Uterus (tissue), 4 donors: ENCODE measurements at places on chromosomes 12 and 14. TPM values are rescaled to one million over a fixed set of nuclear protein-coding genes. Genes with fewer than 3 reads are reported as not detected.

- no peak overlapping the region for H3K4me3 ChIP-seq
- H3K27me3 ChIP-seq: no peaks in the 10 kb centered on the region
- DNase-seq: no peak
- no peaks in the 10 kb centered on the region for H3K4me1 ChIP-seq
Observed at GRCh38 chr12:115049614-115050013, 365.6 kb upstream of the TBX3 start.

The SLC6A15 gene
- 6.2 TPM for total RNA-seq

- DNase-seq: no peak
- peak overlapping the region; percentile 37 for H3K27ac ChIP-seq
- H3K27me3 ChIP-seq: no peaks in the 10 kb centered on the region
- H3K4me1 ChIP-seq: no peaks in the 10 kb centered on the region
Observed at GRCh38 chr12:28958553-28959195, 190.4 kb upstream of the FAR2 start.

DNA sequence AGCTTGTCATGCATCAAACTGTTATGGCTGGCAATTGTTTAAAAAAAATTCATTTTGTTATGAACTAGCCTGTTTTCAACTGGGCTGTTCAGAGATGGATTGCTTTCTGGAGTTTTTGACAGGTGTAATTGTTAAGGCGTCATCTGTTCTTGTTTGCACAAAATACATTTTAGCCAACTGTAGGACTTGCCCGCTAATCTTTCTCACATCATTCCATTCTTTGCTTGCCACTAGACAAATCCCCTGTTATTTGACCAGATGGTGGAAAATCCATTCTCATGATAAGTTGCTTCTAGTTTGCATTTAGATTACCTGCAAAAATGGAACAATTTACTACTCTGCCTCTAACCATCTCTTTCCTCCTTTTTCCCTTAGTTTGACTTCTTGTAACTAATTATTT, 114.3 kb downstream of the NPAS3 start:
- DNase-seq: no peak
- no peak overlapping the region for H3K27ac ChIP-seq
- H3K36me3 ChIP-seq: no peaks in the 10 kb centered on the region
- no peaks in the 10 kb centered on the region for H3K27me3 ChIP-seq
- H3K4me3 ChIP-seq: no peak overlapping the region
- H3K4me1 ChIP-seq: no peaks in the 10 kb centered on the region

DNA sequence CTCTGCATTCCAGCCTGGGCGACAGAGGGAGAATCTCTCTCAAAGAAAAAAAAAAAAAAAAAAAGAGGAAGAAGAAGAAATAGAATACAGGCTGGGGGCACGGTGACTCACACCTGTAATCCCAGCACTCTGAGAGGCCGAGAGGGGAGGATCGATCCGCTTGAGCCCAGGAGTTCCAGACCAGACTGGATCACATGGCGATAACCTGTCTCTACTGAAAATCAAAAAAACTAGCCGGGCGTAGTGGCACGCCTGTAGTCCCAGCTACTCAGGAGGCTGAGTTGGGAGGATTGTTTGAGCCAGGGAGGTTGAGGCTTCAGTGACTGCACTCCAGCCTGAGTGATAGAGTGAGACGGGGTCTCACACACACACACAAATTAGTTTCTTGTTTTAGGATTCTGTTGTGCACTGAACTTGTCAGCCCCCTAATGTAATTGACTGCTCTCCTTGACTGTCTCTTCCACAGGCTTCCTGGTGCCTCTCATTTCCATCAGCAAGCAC, 963 bp upstream of the TINF2 start:
- peak overlapping the region; percentile 94 for H3K27ac ChIP-seq
- no peaks in the 10 kb centered on the region for H3K36me3 ChIP-seq
- H3K27me3 ChIP-seq: no peaks in the 10 kb centered on the region
- H3K4me1 ChIP-seq: peaks cover 21% of the 10 kb centered on the region
- H3K4me3 ChIP-seq: peak overlapping the region; percentile 51
- peak; percentile 45 for DNase-seq

- no peaks in the 10 kb centered on the region for H3K4me1 ChIP-seq
- no peak for DNase-seq
- H3K27me3 ChIP-seq: no peaks in the 10 kb centered on the region
- no peaks in the 10 kb centered on the region for H3K36me3 ChIP-seq
Observed at GRCh38 chr14:44428231-44428945, 78.7 kb downstream of the FSCB start.

The CEBPE gene
- total RNA-seq: not detected

- H3K36me3 ChIP-seq: no peaks in the 10 kb centered on the region
- no peak for DNase-seq
- H3K4me1 ChIP-seq: no peaks in the 10 kb centered on the region
- no peak overlapping the region for H3K27ac ChIP-seq
- no peaks in the 10 kb centered on the region for H3K27me3 ChIP-seq
- H3K4me3 ChIP-seq: no peak overlapping the region
Observed at GRCh38 chr12:1197264-1198018, 206.4 kb downstream of the ERC1 start.

- H3K4me1 ChIP-seq: no peaks in the 10 kb centered on the region
- no peak for DNase-seq
- H3K4me3 ChIP-seq: no peak overlapping the region
- no peaks in the 10 kb centered on the region for H3K36me3 ChIP-seq
- no peak overlapping the region for H3K27ac ChIP-seq
Observed at GRCh38 chr12:89960607-89961394, 252.2 kb upstream of the ATP2B1 start.

GRCh38 chr12:88383405-88383804, 196.9 kb downstream of the KITLG start:
- DNase-seq: no peak
- H3K27me3 ChIP-seq: no peaks in the 10 kb centered on the region
- H3K36me3 ChIP-seq: no peaks in the 10 kb centered on the region
- H3K4me3 ChIP-seq: no peak overlapping the region
- no peaks in the 10 kb centered on the region for H3K4me1 ChIP-seq
- H3K27ac ChIP-seq: no peak overlapping the region

DNA sequence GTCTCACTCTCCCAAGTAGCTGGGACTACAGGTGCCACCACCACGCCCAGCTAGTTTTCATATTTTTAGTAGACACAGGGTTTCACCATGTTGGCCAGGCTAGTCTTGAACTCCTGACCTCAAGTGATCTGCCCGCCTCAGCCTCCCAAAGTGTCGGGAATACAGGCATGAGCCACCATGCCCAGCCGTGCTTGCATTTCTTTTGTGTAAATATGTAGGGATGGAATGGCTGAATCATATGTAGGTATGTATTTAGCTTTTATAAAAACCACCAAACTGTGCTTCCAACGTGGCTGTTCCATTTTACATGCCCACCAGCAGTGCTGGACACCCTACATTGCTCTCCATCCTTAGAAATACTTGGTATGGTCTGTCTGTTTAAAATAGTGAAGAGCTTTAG, 32.8 kb upstream of the CLMN start:
- DNase-seq: no peak
- no peaks in the 10 kb centered on the region for H3K36me3 ChIP-seq
- no peak overlapping the region for H3K27ac ChIP-seq
- H3K4me3 ChIP-seq: no peak overlapping the region
- H3K4me1 ChIP-seq: no peaks in the 10 kb centered on the region

GRCh38 chr12:127636882-127637281, 630.1 kb upstream of the TMEM132C start:
- H3K4me1 ChIP-seq: no peaks in the 10 kb centered on the region
- no peak for DNase-seq
- H3K4me3 ChIP-seq: no peak overlapping the region
- H3K27me3 ChIP-seq: no peaks in the 10 kb centered on the region
- H3K36me3 ChIP-seq: no peaks in the 10 kb centered on the region

The MDM2 gene
- 124 TPM for total RNA-seq

The TAS2R50 gene
- 5.8 TPM for total RNA-seq

- H3K36me3 ChIP-seq: no peaks in the 10 kb centered on the region
- DNase-seq: no peak
- no peak overlapping the region for H3K4me3 ChIP-seq
- H3K27me3 ChIP-seq: no peaks in the 10 kb centered on the region
Observed at GRCh38 chr12:19451196-19451595, 11.9 kb downstream of the AEBP2 start.

DNA sequence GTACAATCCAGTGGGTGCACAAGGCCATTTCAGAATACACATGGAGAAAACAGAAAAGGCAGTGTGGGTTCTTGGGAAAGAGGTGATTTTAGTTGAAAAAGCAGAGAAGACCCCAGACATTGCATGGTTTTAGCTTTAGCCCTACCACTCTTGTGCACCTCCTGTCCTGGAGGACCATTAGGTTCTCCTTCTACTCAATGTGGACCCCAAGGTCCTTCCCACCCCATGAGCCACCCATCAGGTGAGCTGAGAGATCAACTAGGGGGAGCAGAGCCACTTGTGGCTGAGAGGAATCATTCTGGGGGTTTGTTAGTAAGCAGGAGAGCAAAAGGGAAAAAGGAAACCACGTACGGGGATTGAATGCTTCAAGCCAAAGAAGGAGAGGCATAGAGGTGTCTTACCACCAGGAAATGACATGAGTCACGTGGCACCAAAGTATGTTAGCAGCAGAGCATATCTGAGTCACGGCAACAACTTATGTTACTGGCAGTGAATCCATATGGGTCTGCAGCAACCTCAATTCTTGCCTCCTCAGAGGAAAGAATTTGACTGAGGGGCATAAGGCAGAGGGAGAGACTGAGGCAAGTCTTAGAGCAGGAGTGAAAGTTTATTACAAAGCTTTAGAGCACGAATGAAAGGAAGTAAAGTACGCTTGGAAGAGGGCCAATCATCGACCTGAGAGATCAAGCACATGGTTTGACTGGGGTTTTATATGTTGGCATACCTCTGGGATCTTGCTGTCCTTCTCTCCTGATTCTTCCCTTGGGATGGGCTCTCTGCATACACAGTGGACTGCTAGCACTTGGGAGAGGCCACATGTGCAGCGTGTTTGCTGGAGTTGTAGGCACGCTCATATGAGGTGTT, 73.9 kb downstream of the HSD17B6 start:
- H3K27ac ChIP-seq: no peak overlapping the region
- H3K4me3 ChIP-seq: no peak overlapping the region
- no peaks in the 10 kb centered on the region for H3K36me3 ChIP-seq
- DNase-seq: no peak
- no peaks in the 10 kb centered on the region for H3K4me1 ChIP-seq

DNA sequence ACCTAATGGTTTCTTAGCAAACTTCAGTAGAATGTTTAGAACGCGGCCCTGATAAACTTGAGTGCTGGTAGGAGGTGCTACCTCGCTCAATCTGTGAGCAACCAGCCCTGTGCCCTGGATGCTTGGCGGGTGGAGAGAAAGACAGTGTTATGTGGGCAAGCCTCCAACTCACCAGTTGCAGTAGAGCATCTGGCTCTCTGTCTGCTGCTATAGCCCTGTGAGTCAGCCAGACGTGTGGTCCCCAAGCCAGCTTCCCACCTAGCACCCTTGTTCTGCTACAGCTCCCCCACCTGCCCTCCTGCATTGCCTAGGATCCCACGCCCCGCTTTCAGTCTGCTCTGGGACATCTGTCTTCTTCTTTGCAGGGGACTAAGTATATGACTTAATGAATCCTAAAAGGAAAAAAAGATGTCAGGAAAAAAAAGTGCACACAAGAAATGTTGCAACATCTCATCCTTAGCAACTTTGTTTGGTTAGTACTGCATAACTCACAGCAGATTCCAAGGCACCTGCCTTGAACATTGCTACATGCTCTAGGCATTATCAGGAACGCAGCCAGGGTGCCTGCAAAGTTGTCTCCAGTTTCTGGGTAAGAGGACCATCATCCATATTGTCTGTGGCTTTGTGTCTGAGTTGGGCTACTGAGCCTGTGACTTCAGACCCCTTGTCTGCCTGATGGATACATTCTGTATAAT, 13.6 kb downstream of the SNRNP35 start:
- no peaks in the 10 kb centered on the region for H3K36me3 ChIP-seq
- no peak for DNase-seq
- H3K4me3 ChIP-seq: no peak overlapping the region
- H3K27me3 ChIP-seq: no peaks in the 10 kb centered on the region
- no peaks in the 10 kb centered on the region for H3K4me1 ChIP-seq
- no peak overlapping the region for H3K27ac ChIP-seq

The LUM gene
- total RNA-seq: 494 TPM

The SMOC1 gene
- total RNA-seq: not detected

DNA sequence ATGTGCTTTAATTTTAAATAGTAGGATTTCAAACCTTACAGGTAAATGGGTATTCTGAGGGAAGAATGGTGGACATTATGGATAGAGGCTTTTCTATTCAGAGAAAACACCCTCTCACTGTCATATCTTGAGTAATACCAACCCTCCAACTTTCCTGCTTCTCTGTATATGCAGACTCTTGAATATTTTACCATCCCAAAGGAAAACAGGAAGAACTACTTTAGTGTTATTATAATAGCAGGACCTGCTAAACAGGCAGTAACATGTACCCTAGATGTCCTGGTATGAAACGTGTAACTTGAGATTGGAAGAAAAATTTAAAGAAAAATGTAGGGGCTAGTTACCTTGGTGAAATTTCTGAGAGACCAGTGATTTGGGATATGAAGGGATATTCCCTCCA, 82.9 kb upstream of the TRHDE start:
- H3K4me3 ChIP-seq: no peak overlapping the region
- no peaks in the 10 kb centered on the region for H3K36me3 ChIP-seq
- H3K27ac ChIP-seq: no peak overlapping the region
- no peak for DNase-seq
- no peaks in the 10 kb centered on the region for H3K27me3 ChIP-seq

DNA sequence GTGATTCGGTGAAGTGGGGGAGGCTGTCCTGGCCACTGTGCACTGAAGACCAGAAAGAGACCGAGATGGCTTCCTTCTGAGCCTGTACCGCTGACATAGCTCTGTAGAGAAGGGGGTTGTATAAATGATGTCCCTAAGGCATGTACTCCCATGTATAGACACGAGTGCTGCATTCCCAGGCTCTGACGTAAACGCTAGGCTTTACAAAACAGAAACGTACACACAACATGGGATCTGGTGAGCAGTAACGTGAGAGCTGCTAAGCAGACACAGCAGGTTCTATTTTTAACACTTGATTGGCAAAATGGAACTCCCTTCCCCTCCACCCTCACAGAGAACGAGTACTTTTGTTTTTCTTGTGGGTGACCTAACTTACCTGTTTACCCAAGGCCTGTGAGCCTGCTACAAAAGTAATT, 35.9 kb downstream of the ACADS start:
- DNase-seq: no peak
- no peaks in the 10 kb centered on the region for H3K27me3 ChIP-seq
- H3K36me3 ChIP-seq: no peaks in the 10 kb centered on the region
- H3K27ac ChIP-seq: peak overlapping the region; percentile 76
- no peak overlapping the region for H3K4me3 ChIP-seq

The BCL11B gene
- 0.55 TPM for total RNA-seq
